ENCODE measurements at places on chromosomes 7 and 10.

- DNase-seq: no peak
These were observed 42.9 kb upstream of the ABI1 start for GRCh38 chr10:26903431-26904217.

DNA sequence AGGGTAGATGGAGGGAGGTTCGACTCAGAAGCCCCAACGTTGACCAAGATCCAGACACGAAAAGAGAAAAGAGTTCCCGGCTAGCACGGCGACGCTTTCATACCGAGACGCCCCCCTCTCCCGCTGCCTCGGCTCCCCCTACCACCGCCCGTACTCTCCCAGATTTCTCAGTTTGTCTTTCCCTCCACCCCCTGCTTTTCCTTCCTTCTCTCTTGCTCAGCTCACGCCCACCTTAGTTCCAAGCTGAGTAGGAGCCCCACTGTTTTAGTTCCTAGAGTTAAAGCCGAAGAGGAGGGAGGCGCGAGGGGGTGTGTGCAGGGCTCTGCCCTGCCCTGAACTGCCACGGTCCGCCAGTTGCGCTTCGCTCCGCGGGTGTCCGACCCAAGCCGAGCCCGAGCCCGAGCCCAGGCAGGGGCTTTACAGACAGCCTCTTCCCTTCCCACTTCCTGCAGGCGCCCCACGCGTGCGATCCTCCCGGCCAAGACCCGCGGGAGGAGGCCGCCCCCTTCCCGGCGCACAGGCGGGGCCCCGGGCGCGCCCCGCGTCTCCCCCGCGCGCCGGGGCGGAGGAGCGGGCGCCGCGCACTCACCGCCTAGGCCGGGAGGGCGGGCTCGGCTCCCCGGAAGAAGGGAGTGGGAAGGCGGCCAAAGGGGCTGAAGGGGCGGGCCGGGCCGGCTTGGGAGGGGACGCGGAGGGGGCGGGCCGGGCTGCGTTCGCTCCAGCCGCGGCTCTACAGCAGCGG is at the start of gene EPHB6:
TSS of gene EPHB6 (plus strand) at position 705 of the 742 bp plus-strand sequence. CDS start 8,152 bp downstream, outside the sequence.
- no peak for DNase-seq

GRCh38 chr7:129980667-129981066 is 27.9 kb upstream of the UBE2H start:
- no peak for DNase-seq

GRCh38 chr10:112701211-112701877 is 248.7 kb upstream of the TCF7L2 start:
- DNase-seq: no peak

DNA sequence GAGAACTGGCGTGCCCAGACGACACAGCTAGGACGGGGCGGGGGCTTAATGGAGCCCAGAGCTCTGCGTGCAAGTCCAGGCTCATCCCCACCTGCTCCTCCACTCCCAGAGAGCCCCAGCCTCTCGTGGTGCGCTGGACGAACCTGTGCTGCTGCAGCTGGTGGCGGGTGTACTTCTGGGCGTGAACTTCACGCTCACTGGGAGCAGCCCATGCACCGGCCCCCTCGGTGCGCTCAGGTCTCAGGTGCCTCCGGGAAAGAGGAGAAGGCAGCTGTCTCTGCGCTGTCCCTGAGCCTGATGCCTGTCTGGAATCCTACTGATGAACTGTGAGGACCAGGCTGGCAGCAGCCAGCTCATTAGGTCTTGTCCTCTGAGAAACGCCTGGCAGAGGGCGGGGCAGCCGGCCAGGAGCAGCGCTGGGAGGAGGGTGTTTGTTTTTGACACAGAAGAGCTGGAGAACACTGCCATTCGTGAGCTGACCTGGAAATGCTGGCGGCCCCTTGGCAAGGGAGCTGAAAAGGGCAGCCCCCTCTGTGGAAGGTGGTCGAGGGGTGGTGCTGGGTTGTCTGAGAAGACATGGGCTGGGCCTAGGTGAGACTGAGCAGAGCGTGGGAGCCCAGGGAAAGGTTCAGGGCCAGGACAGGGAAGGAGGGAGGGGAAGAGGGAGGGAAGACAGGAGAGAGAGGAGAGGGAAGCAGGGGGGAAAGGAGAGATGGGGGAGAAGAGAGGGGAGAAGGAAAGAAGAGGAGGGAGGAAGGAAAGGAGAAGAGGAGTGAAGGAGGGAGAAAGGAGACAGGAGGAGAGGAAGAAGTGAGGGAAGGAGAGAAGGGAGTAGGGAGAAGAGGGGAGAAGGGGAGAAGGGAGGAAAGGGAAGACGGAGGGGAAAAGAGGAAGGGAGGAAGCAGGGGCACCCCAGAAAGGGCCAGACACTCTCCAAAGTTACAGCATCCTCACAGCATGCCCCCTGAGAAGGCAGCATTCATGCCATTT is 53.5 kb upstream of the TNS3 start:
- DNase-seq: no peak

DNA sequence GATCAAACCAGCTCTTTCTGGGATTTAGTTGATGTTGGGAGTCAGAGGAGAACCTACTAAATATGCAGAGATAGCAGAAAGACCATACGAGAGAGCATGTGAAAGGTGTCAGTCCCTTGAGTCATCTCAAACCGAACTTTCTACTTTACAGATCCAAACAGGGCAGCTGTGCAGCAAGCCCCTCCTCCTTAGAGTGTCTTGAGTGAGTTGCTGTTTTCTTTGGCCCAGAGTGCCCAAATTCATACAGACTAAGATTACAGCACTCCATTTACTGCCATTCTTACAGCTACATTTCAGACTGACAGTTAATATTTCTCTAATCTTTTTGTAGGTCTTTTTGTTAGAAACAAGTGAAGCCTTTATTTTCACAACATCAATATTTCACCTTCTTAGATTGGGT is 53.4 kb downstream of the NRCAM start:
- no peak for DNase-seq

GRCh38 chr10:8298896-8299570 is 244.5 kb downstream of the GATA3 start:
- DNase-seq: no peak

DNA sequence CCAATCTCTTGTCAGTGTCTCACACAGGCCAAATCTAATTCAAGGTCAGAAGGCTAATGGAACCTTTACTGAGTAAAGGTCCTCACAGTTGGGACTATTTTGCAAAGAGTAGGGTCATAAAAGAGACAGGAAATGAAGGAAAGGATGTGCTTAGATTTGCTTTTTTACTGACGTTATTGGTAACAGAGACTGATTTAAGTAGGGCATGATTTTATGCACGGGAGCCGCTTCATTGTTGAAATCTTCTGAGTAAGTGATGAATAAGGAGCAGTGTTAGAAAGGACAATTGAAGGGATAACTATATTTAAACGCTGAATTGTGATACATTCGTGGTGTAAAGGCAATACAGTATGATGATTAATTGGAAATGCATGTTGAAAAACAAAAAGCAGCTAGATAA is 261.5 kb downstream of the MALRD1 start:
- DNase-seq: no peak

GRCh38 chr7:98418636-98419315 is 17.9 kb upstream of the BAIAP2L1 start:
- DNase-seq: peak; percentile 99

- DNase-seq: no peak
These were observed 8.5 kb downstream of the ZDHHC16 start for GRCh38 chr10:97454330-97455036.

DNA sequence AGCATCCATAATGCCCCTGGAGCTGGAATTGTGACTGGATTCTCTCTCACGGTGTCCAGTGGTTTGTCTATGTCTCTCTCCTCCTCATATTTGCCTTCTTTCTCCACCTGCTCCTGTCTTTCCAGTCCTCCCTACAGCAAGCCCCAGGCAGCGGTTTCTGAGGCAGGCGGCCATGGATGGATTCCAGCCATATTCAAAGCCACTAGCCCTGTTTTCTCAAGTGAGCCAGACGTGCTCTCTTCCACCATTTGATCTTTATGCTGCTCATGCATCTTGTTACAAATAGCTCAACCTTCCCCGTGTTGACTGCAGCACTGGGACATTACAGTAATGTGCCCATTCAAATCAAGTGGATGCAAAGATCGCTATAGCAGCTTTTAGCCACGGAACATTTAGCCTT is 387.2 kb upstream of the PODXL start:
- no peak for DNase-seq
